ENCODE measurements at places on chromosomes 2 and 18. TPM values are rescaled to one million over a fixed set of nuclear protein-coding genes. Genes with fewer than 3 reads are reported as not detected.

GRCh38 chr2:241040081-241040803 lies 41.8 kb downstream of the SNED1 start:
- DNase-seq = no peak

DNA sequence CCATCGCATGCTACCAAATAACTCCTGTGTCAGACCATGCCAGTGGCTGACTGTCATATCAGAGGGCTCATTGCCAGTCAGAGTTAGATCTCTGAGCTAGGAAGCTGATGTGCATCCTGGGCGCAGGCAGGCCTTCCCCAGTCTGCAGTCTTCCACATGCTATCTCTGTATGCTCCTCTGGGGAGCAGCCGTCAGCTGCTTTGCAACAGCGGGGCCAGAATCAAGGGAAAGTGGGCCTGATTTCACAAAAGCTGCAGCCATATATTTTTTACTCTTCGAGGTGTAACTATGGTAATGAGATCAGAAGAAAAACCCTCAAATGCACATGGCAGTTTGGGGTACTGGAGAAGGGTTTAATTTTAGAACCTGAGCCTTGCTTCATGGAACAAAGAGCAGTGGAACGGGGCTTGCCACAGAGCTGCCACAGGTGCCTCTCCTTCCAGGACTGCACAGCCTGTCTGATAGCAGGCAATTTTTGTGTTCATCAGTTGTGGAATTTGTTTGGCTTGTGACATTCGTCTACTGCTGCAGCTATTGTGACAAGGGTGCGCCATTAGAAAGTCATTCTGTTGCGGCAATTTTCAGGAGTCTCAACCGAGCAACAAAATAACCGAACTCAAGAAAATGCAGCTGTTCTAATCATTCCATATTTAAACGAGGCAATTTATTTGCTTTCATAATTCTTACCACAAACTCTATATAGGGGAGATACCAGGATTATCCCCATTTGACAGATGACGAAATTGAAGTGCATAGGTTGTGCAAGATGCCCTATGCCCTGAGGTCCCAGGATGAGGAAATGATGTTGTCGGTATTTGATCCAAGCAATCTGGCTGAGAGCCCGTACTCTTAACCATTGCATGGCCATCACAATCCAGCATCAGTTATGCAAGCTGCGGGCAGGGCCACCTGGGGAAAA lies 109.6 kb upstream of the CYRIA start:
- DNase-seq = no peak

The IL36A gene
- not detected for polyA plus RNA-seq

DNA sequence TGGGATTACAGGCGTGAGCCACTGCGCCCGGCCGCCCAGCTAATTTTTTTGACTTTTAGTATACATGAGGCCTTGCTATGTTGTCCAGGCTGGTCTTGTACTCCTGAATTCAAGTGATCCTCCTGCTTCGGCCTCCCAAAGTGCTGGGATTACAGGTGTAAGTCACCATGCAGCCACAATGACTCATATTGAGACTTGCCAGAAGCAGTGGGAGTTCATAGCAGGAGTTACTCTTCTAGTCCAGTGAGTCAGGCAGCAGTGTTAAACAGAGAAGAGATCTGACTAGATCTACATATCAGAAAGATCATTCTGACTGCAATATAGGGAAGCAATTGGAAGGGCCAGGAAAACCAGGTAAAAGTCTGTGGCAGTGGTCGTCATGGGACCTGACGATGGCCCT lies 1.5 kb upstream of the FLACC1 start:
- DNase-seq = no peak

- no peak for DNase-seq
These were observed 23.2 kb upstream of the CDKL4 start for GRCh38 chr2:39266916-39267434.

DNA sequence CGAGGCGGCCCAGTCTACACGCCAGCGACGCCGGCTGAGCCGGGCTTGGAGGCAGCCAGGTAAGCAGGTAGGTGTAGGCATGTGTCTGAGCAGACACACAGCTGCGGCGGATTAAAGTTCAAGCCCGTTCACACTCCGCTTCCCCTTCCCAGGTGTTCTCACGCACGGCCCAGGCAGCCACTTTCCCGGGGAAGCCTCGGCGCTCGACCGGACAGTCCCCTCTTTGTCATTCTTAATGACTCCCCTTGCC lies 367 bp downstream of the TGFA start:
- DNase-seq = peak; percentile 62

The HNMT gene
- polyA plus RNA-seq = 71.1 TPM

DNA sequence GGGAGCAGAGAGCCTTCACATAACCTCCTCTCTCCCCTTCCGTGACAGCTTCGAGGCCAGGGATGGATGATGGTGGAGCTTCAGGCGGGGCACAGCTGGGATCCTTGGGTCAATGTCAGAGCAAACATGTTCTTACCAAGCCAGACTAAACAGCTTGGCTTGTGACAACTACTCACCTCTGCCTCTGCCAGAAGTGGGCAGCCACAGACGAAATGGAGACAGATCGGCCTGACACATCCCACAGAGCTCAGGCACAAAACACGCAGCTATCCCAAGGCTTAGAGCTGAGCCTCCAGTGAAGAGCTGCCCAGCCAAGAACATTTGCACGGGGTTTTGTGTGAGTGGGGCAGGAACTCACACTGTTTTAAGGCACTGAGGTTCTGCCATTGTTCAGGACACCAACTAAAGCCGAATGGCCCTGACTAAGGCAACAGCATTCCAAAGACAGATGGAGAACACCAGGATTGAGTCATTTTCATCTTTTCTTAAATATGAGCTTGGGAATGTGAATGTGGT lies 12.8 kb downstream of the PXDN start:
- no peak for DNase-seq

DNA sequence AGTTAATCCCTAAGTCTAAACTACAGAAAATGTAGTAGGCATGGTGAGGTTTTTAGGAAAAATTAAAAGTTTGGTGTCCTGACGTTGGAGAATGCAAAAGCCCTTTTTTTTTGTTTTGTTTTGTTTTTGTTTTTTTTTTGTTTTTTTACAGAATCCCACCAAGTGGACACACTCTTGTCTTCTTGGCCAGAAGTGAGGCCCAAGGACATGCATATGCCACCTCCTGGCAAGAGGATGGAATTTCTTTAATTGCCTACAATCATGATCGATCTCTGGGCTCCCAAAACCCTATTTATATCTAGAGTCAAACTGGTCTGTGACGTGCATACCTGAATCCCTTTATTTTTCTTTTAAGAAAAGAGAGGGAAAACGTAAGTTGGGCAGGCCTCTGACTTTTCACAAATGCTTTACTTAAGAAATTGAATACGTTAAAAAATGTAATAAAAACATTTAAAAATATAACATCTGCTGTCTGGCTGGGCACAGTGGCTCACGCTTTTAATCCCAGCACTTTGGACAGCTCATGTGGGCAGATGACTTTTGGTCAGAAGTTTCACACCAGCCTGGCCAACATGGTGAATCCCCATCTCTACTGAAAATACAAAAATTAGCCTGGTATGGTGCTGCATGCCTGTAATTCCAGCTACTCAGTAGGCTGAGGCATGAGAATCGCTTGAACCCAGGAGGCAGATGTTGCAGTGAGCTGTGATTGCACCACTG lies 502.7 kb downstream of the CBLN2 start:
- DNase-seq = no peak

GRCh38 chr2:98504381-98505109 lies 59.9 kb downstream of the INPP4A start:
- DNase-seq = no peak

DNA sequence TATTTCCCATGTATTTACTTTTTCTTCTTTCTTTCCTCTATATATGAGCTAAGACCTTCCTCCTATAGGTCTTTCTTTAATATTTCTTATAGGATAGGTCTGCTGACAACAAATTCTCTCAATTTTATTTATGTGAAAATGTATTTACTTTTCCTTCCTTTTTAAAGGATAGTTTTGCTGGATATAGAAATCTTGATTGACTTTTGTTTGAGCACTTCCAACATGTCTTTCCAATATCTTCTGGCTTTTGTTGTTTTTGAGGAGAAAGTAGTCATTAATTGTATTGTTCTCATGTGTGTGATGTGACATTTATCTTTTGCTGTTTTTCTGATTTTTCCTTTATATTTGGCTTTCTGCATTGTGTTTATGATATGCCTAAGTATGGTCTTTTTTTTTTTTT lies 28.9 kb upstream of the FBLN7 start:
- DNase-seq = no peak

- DNase-seq = no peak
These were observed 151.8 kb downstream of the HDAC4 start for GRCh38 chr2:239249048-239249447.

GRCh38 chr2:188207554-188207953 lies 84.1 kb upstream of the GULP1 start:
- DNase-seq = no peak

DNA sequence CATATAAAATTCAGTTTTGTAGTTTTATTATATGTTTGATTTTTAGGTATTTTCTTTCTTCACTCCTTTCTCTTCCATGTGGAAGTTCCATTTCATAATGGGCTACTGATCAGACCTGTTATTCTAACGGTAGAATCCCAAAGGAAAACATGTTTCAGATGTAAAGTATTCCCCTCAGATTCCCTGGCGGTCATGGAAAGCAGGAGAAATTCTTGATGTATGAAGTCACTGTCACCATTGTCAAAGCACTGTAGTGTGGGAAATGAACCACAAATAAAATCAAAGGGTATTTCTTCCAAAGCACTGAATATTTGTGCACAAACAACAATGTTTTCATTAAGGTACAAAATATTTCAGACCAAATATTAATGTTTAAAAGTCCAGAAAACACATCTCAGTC lies 237.3 kb upstream of the KLHL14 start:
- no peak for DNase-seq

GRCh38 chr2:70233926-70234325 lies 14.5 kb downstream of the TIA1 start:
- peak; percentile 59 for DNase-seq

- no peak for DNase-seq
These were observed 36.2 kb upstream of the TMEFF2 start for GRCh38 chr2:192230889-192231453.

DNA sequence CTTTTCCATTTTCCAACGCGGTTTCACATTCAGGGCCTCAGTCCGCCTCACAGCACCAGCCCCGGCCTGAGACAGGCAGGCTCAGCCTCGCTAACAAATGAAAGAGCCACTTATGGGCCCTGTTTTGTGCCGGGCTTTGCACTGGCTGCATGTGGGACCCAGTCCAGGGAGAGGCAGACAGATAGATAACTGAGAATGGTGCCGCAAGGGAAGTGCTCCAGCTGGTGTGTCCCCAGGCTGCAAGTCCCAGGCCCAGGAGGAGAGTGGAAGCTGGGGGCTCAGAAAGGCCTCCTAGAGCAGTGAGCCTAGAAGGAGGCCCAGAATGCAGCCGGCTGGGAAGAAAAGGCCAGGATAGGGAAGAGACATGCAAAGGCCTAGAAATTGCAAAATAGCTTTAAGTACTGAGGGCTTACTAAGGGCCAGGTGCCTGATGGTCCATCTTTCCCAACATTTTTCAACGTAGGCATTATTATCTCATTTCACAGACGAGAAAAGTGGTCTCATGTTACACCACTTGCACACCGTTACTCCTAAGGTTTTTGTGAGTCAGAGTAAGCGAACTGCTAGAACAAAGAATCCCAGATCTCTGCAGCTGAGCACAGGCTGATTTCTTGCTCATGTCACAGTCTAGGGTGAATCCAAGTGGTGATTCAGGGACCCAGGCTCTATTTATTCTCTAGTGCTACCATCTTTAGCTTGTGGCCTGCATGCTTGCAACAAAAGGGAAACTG lies 26.0 kb downstream of the ADRA2B start:
- no peak for DNase-seq

- peak; percentile 45 for DNase-seq
These were observed 46.0 kb downstream of the NPAS2 start for GRCh38 chr2:100865816-100866460.

The UGT1A4 gene
- polyA plus RNA-seq = 0.04 TPM

DNA sequence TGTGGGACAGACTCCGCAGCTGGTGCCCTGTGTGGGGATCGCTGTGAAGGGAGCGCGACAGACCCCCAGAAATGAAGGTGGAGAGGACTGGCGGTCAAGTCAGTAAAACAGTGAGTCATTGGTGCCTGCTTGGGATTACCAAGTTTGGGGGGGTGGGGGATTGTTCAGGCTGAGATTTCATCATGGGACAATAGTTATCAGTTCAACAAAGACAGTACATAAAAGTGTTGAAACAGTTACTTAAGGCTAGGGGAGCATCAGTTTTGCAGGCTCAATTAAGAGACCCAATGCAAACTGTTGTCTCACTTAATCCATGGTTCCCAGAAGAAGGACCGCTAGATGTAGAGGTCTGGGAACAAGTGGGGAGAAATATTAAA lies 42.4 kb upstream of the PDK1 start:
- DNase-seq = no peak

GRCh38 chr18:9047715-9048114 lies 54.8 kb upstream of the NDUFV2 start:
- no peak for DNase-seq

The EPG5 gene
- polyA plus RNA-seq = 24.3 TPM

DNA sequence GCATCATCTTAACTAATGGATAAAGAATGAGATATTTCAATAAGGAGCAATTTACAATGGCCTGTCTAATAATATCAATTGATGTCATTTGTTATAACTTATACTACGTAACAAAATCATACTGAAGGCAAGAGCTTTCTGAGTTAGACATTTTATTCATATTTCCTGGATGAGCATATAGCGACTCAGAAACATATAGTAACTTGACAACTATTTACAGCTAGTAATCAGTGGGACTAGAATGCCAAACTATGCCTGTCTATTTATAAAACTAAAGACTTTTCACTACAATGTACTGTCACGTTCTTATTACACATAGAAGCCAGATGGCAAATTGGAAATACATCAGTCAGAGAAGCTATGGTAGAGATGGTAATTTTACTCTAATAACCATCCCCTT lies 766.2 kb upstream of the TMEFF2 start:
- DNase-seq = no peak

DNA sequence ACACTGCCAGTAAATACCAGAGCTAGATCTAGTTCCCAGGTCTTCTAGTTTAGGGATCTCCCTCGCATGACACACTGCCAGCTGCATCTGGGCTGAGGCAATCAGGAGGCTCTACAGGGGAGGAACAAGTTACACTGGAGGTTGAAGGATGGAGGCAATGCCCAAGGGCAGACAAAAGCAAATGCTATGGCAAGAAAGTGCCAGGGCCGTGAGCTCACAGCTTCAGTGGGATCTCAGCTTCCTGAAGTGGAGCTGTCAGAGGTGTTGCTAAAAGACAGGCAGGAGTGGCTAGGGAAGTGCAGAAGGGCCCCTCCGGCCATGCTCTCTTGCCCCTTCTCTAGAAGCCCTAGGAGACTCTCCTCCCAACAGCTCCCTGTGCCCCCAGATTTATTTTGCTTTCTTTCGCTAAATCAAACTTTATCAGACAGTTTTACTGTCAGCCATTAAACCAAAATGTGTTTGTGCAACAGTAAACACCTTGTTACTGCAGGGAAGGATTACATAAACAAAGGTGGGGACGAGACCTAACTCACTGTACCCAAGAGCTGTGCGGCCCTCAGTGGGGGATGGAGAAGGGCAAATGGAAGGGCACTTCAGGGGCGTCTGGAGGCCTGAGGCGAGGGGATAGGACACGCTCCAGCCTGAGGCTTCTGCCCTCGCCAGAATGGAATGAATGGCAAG lies 39.4 kb upstream of the PKDCC start:
- no peak for DNase-seq

The COL5A2 gene
- 80.4 TPM for polyA plus RNA-seq

- no peak for DNase-seq
These were observed 276.1 kb upstream of the SIX2 start for GRCh38 chr2:45285311-45285710.

Measured in large intestine (tissue), 12 donors.